ENCODE measurements at places on chromosomes 2 and 18.

DNA sequence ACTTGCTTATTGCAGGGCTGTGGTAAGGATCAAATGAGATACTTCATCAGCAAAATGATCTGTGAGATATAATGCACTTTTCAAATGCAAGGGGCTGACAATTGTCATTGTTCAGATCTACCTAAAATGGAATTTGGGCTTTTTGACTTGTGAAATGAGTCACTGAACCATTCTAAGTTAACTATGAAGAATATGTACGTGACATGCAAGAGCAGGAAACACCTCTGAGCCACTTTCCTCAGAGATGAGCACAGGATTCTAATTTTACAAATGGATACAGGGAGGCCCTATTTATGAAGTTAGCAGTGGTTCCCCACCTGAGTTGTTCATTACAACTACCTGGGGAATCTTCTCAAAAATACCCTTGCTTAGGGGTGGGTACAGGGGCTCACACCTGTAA is 26.7 kb downstream of the CTLA4 start:
- DNase-seq, result no peak

DNA sequence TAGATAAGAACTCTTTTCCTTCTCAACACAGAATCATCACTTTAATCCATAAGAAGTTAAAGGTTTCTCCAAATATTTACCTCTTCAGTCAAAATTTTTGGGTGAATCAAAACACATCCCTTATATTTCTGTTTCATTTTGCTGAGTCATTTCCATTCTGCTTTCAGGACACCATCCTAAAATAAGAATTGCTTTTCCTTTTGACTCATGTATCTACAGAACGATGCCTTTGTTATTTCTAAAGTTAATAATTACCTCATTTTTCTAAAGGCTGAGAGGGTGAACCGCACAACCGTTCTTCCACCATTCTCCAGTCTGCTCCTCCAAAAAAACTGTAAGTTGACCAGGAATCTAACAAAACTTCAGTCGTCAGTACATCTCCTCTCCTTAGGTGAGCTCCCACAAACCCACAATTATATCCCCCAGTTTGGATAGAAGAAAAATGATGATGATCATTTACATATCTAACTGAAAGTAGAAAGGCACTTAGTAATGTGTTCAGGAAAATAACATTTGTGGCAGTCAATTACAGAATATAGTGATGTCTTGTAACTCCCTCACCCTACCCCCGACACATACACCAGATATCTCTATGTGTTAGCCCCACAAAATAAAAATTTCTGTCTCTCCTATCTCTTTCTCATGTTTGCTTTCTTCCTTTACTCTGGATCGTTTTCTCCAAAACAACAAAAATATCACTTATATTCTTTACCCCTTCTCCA is 162.5 kb downstream of the RAD51AP2 start:
- DNase-seq, result no peak

DNA sequence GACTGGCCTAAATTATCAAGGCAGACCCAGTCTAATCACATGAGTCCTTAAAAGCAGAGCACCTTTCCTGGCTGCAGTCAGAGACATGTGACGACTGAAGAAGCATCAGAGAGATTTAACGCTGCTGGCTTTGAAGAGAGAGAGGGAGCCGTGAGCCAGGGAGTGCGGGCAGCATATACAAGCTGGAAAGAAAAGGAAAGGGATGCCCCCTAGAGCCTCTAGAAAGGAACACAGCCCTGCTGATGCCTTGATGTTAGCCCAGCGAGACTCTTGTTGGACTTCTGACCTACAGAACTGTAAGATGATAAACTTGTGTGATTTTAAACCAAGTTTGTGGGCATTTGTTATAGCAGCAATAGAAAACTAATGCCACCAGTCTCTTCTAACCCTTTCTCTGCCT is 58.1 kb downstream of the HEATR5B start:
- DNase-seq, result no peak

DNA sequence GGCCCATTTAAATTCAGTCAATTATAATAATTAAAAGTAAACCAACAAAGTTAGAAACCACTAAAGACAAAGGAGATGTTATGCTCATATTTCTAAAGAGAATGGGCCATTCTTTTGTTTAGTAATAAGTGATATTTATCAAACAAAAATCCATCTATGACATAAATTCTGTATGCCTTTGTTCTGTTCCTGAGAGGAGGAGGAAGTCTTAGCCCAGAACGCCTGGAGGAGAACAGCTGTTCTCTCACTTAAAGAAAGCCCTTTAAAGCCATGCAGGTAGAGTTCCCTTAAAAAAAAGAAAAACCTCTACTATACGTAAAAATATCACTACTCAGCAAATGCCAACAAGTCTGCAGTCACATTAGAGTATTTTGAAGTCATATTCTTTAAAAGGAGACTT is 15.5 kb downstream of the LAMA1 start:
- no peak for DNase-seq

DNA sequence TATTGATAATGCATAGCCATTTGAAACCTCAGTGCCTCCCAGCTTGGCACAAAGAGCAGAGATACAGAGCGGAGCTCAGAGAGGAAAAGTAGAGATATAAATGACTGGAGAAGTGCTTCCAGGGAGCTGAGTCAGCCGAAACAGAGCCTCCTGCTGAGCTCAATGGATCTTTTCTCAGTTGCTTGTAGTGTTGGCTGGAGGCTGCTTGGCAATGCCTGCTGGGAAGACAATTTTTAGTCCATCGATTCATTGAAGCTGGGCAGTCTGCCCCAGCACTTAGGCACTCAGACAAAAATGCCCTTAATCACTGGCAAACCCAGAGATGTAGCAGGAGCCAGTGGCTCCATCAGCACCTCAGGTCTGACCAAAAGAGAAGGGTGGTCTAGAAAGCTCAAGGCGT is 81.3 kb upstream of the SETBP1 start:
- no peak for DNase-seq

DNA sequence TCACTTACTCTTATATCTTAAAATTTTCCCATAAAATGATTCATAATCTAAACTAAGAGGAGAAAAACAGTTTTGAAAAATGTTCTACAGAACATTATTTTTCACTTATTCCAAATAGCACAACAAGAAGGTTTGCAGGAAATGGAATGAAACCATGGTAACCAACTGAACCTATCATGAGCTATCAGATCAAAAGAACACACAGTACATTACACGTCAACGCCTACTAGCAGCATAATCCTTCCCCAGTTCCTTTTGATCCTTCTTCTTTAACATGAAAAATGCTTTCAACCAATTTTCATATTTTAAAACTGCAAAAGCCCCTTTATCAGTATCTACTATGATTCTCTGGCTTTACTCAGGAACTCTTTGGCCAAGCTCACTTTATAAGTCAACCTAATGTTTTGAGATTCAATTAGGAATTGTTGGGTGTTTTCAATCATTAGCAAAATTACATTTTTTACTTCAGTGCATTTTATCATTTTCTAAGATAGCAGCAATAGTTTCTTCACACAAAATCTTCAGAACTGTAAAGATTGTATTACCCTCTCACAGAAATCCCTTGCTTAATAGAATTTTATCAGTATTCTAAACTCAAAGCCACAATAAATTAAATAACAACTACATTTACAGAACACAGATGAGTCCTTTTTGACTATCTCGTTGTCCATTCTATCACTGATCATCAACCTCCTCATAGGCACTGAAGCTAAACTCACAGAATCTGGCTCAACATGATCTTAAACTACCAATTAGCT is 102.5 kb downstream of the CHN1 start:
- peak; percentile 9 for DNase-seq

- peak; percentile 30 for DNase-seq
Measured at GRCh38 chr2:220393711-220394110, 766.3 kb downstream of the SLC4A3 start.

DNA sequence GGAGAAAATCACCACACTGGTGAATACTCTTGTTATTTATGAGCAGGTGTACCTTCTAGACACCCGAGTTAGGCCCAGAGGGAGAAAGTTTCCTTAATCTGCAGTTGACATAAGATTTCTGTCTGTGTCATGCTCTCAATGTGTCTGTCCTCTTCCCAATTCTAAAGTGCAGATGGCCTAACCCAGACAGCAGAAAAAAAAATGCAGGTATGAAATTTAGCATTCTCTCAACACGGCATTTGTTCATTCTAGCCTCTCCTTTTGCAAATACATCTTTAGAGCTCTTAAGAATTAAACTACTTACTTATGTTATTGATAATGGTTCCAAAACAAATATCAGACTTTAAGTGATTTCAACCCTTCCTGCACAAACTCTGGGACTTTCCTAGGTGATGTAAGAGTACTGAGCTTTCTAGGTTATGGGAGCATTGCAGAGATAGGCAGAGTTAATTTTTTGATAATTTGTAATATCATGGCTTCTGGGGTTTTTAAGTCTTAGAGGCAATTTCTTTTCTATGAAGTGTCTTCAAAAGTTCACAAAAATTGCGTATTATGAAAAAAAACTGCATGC is 32.9 kb upstream of the ITGB6 start:
- no peak for DNase-seq

- DNase-seq, result no peak
Measured at GRCh38 chr18:21911551-21911950, 171.0 kb downstream of the MIB1 start.

DNA sequence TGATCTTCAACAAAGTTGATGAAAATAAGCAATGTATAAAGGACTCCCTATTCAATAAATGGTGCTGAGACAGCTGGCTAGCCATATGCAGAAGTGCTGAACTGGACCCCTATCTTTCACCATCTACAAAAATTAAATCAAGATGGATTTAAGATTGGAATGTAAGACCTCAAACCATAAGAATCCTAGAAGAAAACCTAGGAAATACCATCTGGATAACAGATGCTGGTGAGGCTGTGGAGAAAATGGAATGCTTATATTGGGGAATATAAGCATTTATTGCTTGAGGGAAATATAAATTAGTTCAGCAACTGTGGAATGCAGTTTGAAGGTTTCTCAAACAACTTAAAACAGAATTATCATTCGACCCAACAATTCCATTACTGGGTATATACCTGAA is 89.6 kb downstream of the GCA start:
- DNase-seq, result no peak

- no peak for DNase-seq
Measured at GRCh38 chr18:45688833-45689232, 35.1 kb upstream of the SLC14A1 start.

- DNase-seq, result no peak
Measured at GRCh38 chr2:29628108-29628745, 293.2 kb downstream of the ALK start.

- no peak for DNase-seq
Measured at GRCh38 chr2:149994057-149994728, 406.6 kb upstream of the MMADHC start.

DNA sequence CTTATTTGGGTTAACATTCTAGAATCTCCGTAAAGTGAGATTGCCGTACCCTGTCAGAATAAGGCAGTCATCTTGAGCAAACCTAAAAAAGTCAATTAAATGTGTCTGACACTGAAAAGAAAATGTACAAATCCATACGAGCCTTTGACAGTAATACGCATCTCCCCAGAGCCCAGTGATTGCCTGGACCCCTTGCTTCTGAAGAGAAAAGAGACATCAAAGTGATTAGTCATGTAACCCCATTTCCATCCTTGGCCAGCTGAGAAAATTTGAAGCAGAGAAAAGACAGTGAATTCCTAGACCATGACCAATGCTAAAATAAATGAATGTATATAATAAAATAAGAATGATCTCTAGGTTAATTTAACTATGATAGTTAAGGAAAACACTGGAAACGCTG is 1499.4 kb downstream of the SUCLG1 start:
- DNase-seq, result no peak

All from NCI-H2081 (cell line).